ENCODE measurements at places on chromosomes 13 and 19.

- DNase-seq: no peak
These were observed 21.7 kb downstream of the MAU2 start for GRCh38 chr19:19342086-19343015.

- no peak for DNase-seq
These were observed 685 bp downstream of the GMFG start for GRCh38 chr19:39335168-39335548.

DNA sequence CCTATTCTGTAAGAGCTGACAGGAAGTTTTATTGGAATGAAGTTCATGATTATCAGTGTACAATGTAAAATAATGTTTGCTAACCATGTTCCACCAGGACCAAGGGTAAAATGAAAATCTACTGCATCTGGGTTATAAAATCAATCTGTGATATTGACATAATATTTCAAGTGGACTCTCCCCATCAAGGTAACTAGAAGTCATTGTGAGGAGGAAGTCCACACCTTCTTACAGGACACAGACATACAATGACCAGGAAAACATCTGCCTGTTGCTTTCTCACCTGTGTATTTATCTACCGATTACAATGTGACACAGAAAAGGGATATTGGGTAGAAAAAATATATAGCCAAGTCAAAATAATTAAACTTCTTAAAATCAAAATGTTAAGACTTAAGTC, 140.7 kb upstream of the RFC3 start:
- DNase-seq: no peak

GRCh38 chr19:7856109-7856591, 18.0 kb downstream of the PRR36 start:
- DNase-seq: no peak

GRCh38 chr19:9836021-9836420, 903 bp downstream of the PIN1 start:
- peak; percentile 23 for DNase-seq

DNA sequence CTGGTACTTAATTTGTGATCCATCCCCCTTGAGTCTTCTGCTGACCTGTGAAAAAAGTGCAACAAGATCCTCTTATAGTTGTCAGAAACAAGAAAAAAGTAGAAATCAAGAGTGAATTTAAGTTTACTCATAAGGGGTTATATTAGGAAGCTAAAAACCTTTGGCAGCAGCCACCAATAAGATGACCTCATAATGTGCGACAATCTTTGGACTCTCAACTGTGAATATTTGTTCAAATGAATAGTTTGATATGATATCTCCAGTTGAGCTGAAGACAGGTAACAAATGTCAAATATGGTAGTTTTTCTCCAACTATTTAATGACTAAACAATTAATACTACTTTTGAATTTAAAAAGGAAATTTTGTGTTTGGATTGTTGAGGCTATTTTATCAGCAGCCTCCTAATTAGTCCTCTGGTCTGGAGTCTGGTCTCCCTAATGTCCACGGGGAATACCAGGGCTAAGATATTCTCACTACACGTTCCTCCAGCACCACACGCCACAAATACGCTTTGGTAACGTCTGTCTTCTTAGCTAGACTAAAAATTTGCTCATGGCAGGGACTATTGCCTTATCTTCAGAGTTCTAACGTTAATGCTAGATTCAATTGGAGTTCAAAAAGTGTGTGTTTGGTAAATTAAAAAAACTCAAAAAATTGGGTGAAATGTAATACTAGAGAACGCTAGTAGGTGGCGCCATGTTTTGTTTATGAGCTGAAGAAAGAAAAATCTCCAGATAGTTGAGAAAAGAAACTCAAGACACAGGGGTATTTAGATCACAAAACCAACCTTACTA, 51.0 kb upstream of the PDX1 start:
- no peak for DNase-seq

- no peak for DNase-seq
These were observed 11.1 kb downstream of the CIC start for GRCh38 chr19:42279902-42280814.

DNA sequence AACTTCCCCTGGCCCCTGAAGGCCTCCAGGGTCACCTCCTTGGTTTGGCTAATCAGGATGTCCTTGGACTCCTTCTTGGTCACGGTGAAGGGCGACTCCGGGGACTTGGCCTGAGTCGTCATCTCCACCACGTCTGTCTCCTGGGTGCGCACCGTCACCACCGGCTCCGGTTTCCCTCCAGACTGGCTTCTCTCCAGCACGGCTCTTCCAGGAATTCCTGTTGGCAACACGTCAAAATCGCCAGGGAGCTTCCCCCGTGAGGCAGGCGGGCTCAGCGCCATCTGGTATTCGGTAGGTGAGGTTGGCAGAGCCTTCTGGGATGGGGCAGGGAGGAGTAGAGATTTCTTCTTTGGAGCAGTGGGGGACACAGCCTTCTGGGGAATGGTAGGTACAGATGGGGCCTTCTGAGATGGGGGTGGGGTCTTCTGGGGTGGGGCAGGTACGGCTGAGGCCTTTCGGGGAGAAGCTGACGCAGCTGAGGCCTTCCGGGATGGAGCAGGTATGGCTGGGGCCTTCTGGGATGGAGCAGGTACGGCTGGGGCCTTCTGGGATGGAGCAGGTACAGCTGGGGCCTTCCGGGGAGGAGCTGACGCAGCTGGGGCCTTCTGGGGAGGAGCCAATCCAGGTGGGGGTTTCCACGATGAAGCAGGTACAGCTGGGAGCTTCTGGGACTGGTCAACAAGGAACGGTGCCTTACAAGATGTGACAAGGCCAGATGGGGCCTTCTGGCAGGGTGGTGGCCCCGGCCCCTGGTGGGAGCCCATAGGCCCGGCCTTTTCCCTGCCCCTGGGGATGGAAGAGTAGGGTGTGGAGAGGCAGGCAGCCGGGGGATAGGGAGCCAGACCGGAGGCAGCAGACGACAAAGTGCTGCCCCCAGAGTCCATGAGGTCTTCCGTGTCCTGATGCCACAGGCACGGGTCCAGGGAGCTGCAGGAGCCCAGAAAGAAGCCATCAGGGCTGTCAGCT, 3.8 kb downstream of the GARIN5B start:
- no peak for DNase-seq

DNA sequence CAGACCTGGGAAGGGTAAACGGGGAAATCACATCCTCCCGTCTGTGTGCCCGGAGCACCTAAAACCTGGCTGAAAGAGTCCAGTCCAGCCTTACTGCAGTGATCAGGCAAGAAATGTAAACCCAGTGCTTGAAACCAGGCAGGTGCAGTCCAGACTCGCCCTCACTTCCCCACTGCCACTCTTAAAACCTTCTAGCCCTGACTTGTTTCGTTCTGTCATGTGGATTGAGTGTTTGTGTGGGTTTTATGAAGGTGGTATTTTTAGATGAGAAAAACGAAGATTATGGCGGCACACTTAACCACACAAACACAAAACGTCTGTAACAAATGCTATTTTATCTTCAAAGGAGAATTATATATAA, 839 bp upstream of the CKAP2 start:
- DNase-seq: no peak

GRCh38 chr19:51542699-51543098, 11.2 kb upstream of the SIGLEC6 start:
- no peak for DNase-seq

DNA sequence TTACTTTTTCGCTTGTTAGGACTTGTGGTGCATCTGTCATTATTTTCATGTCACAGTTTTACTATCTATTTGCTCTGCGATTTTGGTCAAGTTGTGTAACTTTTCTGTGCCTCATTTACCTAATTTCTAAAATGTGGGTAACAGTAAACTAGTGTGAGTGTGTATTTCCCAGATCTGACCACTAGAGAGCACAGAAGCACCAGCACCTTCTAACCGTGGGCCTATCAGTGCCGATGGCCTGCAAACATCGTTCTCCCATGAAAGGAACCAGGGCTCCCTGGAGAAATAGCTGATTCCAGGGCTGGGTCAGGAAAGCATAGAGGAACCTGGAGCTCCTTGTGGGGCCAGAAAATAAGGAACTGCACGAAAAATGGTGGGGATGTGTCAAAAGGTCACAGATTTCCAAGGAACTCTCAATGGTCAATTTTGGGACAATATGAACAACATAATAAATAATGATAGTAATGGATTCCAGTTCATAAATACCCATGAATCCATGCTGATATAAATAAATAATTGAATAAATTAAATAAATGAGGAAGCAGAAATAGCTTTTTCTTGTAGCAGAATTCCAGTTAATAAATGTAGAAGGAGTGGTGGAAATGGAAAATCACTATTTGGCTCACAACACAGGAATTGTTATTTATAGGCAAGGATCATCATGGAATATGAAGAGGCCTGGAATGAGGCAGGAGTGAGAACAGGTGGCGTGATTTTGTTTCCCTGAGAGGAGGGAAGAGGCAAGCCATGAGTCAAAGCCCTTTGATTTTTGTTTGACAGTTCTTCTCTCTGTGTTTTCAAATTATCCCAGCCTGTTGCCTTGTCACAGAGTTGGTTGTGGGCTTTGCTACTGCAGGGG, 31.1 kb downstream of the CEACAM8 start:
- peak; percentile 20 for DNase-seq

DNA sequence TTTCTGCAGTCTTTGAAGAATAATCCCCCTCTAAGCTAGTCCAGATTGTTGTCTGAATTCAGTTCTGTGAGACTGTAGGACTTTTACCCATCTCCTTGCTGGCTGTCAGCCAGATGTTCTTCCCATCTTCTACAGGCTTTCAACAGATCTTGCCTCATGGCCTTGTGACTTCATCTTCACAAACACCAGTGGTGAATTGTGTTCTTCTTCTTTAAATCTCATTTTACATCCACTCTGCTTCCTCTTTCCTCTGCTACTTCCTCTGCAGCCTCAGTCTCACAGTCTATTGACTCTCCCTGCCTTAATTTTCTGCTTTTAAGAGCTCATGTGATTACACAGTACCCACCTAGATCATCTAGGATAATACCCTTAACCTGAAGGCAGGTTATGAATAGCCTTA, 859.0 kb upstream of the SLITRK1 start:
- DNase-seq: no peak

DNA sequence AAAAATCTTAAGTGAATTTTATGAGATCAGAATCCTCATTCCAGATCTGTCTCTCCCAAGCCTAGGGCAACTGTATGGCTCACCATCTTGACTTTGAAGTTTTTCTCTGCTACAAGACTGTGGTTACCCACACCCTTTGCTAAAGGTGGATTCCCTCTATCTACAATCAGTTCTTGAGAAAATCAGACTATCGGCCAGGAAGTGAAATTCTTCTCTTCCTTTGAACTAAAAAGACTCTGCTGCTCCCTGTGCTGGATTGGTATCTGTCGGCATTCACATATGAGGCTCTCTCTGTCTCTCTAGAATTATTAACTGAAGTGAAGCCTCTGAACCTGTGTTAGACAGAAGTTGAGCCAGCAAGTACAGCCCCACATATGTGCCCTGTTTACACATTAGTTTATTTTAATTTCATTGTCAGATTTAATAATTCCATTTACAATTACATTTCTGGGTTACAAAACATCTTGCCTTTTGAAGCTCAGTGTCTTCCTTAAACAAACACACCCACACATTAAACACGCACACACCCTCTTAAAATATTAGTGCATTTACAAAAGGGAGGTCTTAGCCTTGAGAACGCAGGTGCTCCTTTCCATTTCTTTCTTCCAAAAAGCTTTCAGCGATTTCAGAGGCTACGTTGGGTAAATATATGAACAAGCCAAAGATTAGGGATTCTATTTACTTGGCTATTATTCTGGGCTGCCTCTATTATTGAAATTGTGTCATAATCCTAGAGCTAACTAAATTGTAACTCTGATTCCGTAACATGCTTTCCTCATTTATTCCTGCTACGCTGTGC, 145.7 kb downstream of the MIPEP start:
- no peak for DNase-seq

GRCh38 chr19:44498988-44499387, 1.3 kb downstream of the ZNF180 start:
- no peak for DNase-seq

DNA sequence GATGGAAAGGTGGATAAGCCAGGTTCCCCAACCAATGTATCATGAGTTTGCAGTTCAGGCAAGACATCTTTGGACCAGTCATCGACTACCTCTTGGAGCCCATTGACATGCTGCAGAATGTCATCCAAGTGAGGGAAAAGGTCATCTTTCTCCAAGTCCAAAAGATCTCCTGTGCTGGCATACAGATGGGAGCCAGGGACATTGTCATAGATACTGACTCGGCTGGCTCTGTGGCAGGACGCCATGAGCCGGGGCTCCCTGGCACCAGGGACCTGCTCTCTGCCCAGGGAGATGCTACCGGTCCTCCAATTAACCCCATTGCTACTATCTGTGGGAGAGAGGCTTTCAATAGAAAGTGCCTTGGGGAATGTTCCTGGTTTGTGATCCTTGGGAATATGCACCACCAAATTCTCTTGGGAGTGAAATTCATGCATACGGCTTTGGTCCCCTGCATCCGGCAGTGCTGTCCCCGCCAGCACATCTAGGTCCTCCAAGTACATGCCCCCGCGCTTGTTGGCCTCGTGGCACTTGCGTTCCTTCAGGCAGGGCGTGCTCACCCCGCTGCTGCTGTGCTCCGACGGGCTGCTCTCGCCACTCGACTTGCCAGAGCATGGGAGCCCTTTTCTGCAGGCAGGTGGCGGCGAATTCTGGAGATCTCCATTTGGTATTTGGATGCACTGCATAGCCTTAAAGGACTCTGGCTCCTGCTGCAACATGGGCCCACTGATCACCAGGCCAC, 113.0 kb downstream of the KL start:
- DNase-seq: no peak

GRCh38 chr13:85230691-85231093, 568.5 kb downstream of the SLITRK6 start:
- no peak for DNase-seq

- DNase-seq: no peak
These were observed 24.1 kb downstream of the CLEC4M start for GRCh38 chr19:7787141-7787540.

- no peak for DNase-seq
These were observed 3.7 kb downstream of the FUZ start for GRCh38 chr19:49809160-49809940.

DNA sequence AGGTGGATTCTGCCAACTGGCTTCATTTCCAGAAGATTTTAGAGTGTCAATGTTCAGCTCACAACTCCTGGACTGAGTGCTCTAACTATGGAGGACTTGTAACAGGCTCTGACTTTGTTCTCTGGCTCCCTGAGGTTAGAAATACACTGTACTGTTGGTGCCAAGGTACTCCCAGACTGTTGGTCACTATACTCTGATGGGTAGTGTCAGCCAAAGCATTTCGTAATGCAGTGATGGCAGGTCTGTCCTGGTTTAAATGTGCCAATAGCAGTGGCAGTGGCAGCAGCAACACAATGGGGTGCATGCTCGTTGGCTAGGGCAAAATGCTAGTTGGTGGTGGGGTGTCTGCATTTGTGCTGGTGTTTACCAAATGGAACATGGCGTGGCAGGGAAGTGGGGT, 472.2 kb downstream of the TDRD3 start:
- DNase-seq: no peak

DNA sequence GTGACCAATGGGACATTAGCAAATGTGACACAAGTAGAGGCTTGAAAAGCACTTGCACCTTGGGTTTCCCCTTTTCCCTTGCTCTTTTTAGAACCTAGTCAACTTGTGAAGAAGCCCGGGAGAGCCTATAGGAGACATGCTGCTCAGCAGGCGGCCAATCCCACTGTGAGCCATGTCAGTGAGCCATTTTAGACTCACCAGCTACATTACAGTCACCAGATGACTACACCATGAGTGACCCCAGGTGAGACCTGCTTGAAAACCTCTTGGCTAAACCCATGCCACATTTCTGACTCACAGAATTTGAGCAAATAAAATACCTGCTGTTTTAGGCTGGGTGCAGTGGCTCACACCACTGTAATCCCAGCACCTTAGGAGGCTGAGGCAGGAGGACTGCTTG, 317.5 kb downstream of the KLF12 start:
- no peak for DNase-seq

GRCh38 chr13:73059460-73060250, 850 bp downstream of the KLF5 start:
- no peak for DNase-seq

Measured in GM04504 (cell line).